ENCODE measurements at places on chromosomes 7 and 10. TPM values are rescaled to one million over a fixed set of nuclear protein-coding genes. Genes with fewer than 3 reads are reported as not detected.
A peak's percentile ranks its signal among the peaks of the same experiment; 100 is the strongest.

DNA sequence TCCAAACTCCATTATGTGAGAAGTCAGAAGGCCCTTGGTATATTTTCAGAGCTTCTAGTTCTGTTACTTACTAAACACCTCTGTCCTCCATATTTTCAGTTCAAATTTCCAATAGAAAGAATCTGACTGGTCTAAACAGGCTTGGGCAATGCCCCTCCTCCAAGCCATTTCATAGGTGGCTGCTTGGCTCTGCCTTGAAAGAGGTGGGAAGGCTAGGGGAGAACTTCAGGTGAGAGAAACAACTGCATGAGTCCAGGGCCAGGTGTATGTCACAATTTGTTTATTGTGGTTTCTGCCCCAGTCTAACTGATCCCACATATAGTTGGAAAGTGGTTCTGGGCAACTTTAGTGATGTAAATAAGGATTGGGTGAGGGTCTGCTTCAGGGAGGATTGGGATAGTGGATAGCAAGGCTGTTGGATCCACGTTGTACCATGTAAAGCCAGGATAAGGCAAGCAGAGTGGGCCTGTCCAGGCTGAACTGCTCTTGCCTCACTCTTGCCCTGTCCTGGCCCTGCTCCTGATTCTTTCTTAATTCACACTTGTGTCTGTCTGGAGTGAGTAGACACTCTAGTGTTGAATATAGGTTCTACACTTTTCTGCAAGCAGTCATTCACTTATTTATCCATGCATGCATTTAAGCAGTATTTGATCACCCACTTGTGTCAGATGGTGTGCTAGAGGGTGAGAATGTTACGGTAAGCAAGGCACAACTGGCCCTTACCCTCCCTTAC, 67.5 kb upstream of the COMTD1 start:
- H3K27ac ChIP-seq = no peak overlapping the region
- DNase-seq = no peak
- H3K4me1 ChIP-seq = no peaks in the 10 kb centered on the region
- H3K4me3 ChIP-seq = no peak overlapping the region

DNA sequence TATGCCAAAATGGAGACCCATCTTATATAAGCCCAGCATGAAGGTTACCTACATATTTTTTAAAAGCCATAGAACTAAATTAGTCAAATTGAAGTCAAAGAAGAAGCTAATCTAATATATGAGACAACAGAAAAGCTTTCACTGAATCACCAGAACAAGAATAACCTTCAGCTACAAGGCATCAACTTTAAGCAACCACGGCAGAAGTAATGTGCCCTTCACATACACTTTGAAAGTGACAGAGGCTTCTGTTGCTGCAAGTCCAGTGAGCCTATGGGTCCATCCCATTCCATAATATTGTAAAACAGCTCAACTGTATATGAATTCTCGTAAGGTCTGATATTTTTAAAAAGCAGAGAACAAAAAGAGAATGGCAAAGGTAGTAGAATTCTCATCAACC, 36.5 kb downstream of the CTNNA3 start:
- H3K4me3 ChIP-seq = no peak overlapping the region
- no peak overlapping the region for H3K27ac ChIP-seq
- no peaks in the 10 kb centered on the region for H3K36me3 ChIP-seq

DNA sequence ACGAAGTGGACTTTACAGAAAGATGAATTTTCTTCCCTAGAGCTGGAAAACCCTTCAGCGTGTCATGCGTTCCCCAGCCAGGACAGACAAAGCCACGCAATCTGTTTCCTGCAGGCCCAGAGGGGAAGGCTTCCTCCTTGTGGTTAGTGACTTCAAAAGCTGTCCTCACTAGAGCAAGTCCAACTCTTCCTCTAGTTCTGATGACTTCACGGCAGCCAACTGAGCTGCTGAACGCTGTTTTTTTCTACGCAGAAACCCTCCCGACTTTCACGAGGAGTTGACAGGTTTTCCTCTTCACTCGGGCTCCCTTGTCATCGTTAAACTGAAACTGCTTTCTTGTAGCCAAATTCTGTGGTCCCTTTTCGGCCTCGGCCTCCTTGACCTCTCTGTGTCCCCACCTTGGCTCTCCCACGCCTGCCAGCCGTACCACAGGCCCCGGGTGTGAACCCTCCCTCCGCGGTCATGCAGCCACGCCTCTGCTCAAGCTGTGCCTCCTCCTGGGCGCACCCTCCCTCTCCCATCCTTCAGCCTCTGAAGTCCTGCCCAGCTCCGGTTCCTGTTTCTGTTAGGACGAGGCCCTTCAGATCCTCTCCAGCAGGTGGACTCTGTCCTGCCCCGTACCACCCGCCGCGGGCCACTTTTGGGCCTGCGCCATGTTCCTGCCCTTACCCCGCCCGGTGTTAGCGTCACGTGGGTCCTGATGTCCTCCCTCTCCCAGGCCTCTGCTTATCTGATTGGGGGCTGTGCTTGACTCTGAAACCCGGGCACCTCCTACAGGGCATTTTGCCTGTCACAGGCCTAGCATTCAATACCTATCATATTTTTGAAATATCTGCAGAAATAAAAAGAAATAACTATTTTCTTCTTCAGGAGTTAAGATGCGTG, 39.3 kb downstream of the CUX1 start:
- peak overlapping the region; percentile 14 for H3K4me3 ChIP-seq
- H3K36me3 ChIP-seq = no peaks in the 10 kb centered on the region
- H3K4me1 ChIP-seq = peaks cover 13% of the 10 kb centered on the region
- no peaks in the 10 kb centered on the region for H3K27me3 ChIP-seq
- DNase-seq = peak; percentile 97
- H3K27ac ChIP-seq = peak overlapping the region; percentile 89

Gene SGCE
- total RNA-seq = 10.8 TPM

GRCh38 chr10:44281089-44281613, 103.7 kb downstream of the CXCL12 start:
- no peaks in the 10 kb centered on the region for H3K27me3 ChIP-seq
- H3K27ac ChIP-seq = no peak overlapping the region
- no peak for DNase-seq
- no peaks in the 10 kb centered on the region for H3K4me1 ChIP-seq
- H3K4me3 ChIP-seq = no peak overlapping the region
- H3K36me3 ChIP-seq = no peaks in the 10 kb centered on the region

DNA sequence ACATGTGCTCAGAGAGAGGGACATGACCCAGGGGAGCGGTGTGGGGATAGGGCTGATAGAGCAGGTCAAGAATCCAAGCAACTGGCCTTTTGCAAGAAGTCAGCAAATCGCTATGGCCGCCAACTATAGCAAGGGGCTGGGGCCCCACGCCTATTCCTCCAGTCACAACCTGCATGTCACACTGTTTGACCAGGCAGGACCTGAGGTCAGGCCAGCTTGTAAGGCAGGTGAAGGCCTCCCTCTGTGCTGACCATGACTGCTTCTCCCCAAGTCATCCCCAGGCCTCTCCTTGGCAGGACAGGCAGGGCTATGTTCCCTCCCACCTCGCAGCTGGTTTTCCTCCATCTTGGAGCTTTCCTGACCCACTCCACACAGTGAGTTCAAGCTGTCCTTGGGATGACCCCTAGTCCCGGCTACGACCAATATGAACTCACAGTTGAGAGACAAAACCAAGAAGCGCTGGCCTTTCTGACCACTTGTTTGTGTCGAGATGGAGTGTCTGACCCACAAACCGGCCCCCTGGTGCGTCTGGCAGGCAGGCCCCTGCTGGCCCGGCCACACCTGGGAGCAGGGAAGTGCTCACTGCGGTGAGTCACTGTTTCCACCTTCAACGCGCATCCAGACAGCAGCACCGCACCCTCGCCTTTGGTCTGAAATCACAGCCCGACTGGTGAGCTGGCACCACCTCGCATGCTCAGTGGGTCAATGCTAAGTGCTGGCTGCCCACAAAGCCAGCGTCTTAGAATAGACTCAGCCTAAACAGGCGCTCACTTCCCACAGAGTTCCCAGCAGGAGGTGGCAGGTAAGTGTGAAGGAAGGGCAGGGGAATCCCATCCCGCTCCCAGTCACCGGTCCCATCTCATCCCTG, 81.4 kb downstream of the VWA2 start:
- no peak overlapping the region for H3K4me3 ChIP-seq
- H3K36me3 ChIP-seq = no peaks in the 10 kb centered on the region
- no peaks in the 10 kb centered on the region for H3K27me3 ChIP-seq
- no peak overlapping the region for H3K27ac ChIP-seq

- H3K4me1 ChIP-seq = peaks cover 14% of the 10 kb centered on the region
- no peaks in the 10 kb centered on the region for H3K36me3 ChIP-seq
- no peak for DNase-seq
Observed at GRCh38 chr10:72267819-72268399, 5.8 kb upstream of the DDIT4 start.

DNA sequence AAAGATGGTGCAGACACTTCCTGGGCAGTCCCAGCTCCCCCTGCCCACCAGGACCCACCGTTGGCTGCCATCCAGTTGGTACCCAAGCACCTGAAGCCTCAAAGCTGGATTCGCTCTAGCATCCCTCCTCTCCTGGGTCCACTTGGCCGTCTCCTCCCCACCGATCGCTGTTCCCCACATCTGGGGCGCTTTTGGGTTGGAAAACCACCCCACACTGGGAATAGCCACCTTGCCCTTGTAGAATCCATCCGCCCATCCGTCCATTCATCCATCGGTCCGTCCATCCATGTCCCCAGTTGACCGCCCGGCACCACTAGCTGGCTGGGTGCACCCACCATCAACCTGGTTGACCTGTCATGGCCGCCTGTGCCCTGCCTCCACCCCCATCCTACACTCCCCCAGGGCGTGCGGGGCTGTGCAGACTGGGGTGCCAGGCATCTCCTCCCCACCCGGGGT, 14.5 kb upstream of the LIMK1 start:
- H3K36me3 ChIP-seq = no peaks in the 10 kb centered on the region
- no peaks in the 10 kb centered on the region for H3K27me3 ChIP-seq
- DNase-seq = no peak
- H3K27ac ChIP-seq = no peak overlapping the region

- no peak for DNase-seq
- H3K4me3 ChIP-seq = no peak overlapping the region
- H3K27me3 ChIP-seq = no peaks in the 10 kb centered on the region
- H3K36me3 ChIP-seq = no peaks in the 10 kb centered on the region
- H3K27ac ChIP-seq = no peak overlapping the region
- no peaks in the 10 kb centered on the region for H3K4me1 ChIP-seq
Observed at GRCh38 chr7:20401861-20402746, 71.4 kb downstream of the ITGB8 start.

- no peaks in the 10 kb centered on the region for H3K36me3 ChIP-seq
- no peak overlapping the region for H3K27ac ChIP-seq
- no peak for DNase-seq
- no peak overlapping the region for H3K4me3 ChIP-seq
Observed at GRCh38 chr7:14219125-14219524, 229.7 kb upstream of the ETV1 start.

DNA sequence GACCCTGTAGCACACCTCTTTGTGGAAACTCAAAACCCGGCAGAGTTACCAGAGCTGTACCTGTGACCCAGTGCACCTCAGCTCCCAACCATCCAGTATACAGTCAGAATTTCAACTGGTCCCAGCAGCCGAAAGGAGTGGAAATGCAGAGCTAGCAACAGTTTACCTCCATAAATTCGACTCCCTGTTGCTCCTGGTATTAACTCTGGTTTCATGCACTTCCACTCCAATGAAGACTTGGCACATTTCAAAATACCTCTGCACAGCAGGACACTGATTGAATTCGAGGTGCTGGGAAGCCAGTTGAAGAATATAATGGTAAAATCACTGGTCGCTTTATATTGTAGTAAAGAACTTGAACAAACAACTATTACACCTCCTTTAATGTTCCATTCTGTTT, 17.9 kb upstream of the TIAL1 start:
- no peak overlapping the region for H3K27ac ChIP-seq
- H3K27me3 ChIP-seq = no peaks in the 10 kb centered on the region
- no peak overlapping the region for H3K4me3 ChIP-seq
- no peak for DNase-seq
- no peaks in the 10 kb centered on the region for H3K36me3 ChIP-seq
- no peaks in the 10 kb centered on the region for H3K4me1 ChIP-seq

Gene METTL27
- total RNA-seq = 4.0 TPM

- no peak for DNase-seq
- H3K36me3 ChIP-seq = no peaks in the 10 kb centered on the region
- H3K27ac ChIP-seq = no peak overlapping the region
- H3K4me3 ChIP-seq = no peak overlapping the region
Observed at GRCh38 chr7:38660427-38661099, 29.4 kb upstream of the AMPH start.

DNA sequence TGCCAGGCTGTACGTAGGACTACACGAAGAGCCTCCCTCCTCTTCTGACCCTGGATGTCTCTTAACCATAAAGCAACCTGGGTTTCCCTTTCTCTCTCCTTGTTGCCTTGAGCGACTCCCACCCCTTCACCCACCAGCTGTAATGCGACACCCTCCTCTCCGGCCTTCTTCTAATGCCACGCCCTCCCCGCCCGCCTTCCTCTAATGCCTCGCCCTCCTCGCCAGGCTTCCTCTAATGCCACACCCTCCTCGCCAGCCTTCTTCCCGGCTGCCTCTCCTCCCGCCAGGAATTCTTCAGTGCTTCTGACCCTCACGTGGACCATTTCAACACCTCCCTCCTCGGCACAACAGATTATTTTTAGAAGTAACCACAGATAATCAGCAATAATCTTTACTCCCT, 348.5 kb upstream of the SHH start:
- no peaks in the 10 kb centered on the region for H3K36me3 ChIP-seq
- no peak for DNase-seq
- H3K27ac ChIP-seq = no peak overlapping the region
- H3K27me3 ChIP-seq = peaks cover 8% of the 10 kb centered on the region
- H3K4me1 ChIP-seq = no peaks in the 10 kb centered on the region

- H3K27ac ChIP-seq = no peak overlapping the region
- DNase-seq = peak; percentile 17
- H3K36me3 ChIP-seq = no peaks in the 10 kb centered on the region
- H3K4me3 ChIP-seq = no peak overlapping the region
- no peaks in the 10 kb centered on the region for H3K4me1 ChIP-seq
Observed at GRCh38 chr7:122544463-122544862, 154.5 kb downstream of the RNF133 start.

GRCh38 chr10:119233821-119234220, 26.4 kb downstream of the GRK5 start:
- H3K4me3 ChIP-seq = no peak overlapping the region
- H3K4me1 ChIP-seq = no peaks in the 10 kb centered on the region
- H3K36me3 ChIP-seq = no peaks in the 10 kb centered on the region
- no peaks in the 10 kb centered on the region for H3K27me3 ChIP-seq
- no peak for DNase-seq
- H3K27ac ChIP-seq = no peak overlapping the region

DNA sequence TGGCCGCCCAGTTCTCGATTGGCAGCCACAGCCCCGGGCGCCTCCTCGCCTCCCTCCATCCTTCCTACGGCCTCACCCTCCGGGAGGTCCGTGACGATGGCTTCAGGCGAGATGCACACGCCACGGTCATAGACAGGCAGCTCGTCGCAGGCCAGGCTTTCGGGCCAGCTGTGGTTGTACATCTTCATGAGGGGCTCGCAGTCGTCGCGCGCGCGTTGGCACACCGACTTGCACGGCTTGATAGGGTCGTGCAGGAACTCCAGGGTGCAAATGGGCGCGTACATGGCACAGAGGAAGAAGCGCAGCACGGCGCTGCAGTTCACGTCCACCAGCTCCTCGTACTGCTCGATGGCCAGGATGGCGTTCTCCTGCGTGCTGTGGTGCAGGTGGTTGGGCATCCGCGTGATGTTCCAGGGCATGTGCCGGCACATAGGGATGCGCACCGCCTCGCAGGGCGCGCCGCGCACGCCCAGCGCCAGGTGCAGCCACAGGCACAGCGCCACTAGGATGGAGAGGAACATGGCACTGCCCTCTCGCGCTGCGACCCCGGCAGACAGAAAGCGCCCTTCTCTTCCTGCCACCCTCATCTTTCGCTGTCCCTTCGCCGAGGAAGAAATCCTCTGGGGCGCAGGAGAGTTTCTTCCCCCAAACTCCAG, 472 bp downstream of the SFRP4 start:
- peaks cover 17% of the 10 kb centered on the region for H3K27me3 ChIP-seq
- peaks cover 6% of the 10 kb centered on the region for H3K4me1 ChIP-seq
- H3K4me3 ChIP-seq = peak overlapping the region; percentile 37
- peak; percentile 19 for DNase-seq
- H3K27ac ChIP-seq = no peak overlapping the region

All from colonic mucosa (tissue), 4 donors.